T-cell (primary cell): ENCODE measurements at places on chromosomes 6 and 20. TPM values are rescaled to one million over a fixed set of nuclear protein-coding genes. Genes with fewer than 3 reads are reported as not detected.

Gene SERPINB1
- 50.7 TPM for total RNA-seq

DNA sequence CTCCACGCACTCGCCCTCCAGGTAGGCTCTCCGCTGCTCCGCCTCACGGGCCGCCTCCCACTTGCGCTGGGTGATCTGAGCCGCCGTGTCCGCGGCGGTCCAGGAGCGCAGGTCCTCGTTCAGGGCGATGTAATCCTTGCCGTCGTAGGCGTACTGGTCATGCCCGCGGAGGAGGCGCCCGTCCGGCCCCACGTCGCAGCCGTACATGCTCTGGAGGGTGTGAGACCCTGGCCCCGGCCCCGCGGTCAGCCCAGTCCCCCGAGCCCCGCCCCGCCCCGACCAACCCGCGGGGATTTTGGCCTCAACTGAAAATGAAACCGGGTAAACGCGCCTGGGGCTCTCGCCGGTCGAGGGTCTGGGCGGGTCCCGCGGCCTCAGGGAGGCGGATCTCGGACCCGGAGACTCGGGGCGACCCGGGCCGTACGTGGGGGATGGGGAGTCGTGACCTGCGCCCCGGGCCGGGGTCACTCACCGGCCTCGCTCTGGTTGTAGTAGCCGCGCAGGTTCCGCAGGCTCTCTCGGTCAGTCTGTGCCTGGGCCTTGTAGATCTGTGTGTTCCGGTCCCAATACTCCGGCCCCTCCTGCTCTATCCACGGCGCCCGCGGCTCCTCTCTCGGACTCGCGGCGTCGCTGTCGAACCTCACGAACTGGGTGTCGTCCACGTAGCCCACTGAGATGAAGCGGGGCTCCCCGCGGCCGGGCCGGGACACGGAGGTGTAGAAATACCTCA is 598 bp downstream of the HLA-B start:
- DNase-seq: no peak

Gene CCDC170
- total RNA-seq: not detected

Gene EPPIN
- total RNA-seq: not detected

DNA sequence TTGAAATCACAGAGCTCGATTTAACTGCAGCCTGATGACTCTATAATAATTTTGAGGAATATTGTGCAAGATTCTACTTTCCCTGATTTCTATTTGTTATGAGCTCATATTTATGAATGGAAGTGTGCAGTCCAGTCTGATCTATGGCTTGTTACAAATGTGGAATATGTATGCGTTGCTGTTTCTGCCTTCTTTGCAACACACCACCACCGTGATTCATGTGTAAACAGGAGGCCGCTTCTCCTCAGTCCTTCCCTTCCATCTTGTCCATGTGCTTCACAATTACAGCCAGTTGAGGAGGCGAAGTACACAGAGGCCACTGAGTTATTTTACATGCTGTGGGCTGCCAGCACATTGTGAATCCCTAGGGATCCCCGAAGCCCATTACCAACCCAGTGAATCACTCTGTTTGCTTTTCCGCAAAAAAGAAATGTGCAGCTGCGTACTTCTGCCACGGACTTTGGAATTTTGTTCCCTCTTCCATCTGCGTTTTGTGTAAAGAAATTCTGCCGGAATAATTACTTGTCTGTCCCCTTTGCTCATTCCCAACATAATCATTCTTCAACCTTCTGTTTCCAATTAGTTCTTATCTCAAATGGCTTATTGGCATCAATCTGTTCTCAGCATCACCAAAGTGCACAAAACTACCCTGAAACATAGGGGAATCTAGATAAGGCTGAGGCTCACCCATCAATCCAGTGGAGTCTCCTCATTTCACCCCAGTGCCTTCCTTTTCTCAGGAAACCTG is 551.6 kb upstream of the CITED2 start:
- no peak for DNase-seq

Gene CST2
- total RNA-seq: not detected

Gene GJE1
- total RNA-seq: not detected

DNA sequence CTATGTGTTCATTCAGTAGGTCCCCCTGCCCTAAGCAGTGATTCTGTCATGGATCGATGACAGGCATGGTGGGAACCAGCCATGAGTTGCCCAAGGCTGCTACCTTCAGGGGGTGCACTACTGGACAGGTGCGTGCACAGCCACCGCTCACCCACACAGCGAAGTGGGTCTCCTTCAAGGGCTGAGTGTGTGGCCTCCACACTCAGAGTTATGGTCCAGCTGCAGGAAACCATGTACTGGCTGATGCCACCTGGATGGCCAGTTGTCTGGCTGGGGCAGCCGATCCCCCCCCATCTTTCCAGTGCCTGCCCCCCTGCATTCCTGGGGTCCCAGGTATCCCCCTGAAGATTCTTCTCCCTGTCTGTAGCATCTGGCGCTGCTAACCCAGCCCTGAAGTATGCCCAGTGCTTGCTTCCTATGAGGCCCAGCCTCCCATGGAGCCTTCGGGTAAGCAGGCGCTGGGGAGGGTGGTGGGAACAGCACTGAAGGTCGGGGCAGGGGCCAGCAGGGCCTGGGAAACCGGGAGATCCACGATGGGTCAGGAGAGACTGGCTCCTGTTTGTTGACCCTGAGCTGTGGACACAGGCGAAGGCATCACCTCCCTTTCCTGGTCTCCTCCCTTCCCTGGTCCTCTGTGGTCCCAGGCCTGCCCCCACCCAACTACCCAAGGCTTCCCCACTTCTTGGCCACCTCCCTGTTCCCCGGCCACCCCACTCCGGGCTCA is 106.0 kb downstream of the VEGFA start:
- no peak for DNase-seq

GRCh38 chr6:14211562-14211942 is 94.0 kb downstream of the CD83 start:
- DNase-seq: peak; percentile 18

- DNase-seq: peak; percentile 80
Observed at GRCh38 chr20:38805502-38805957, at the start of gene PPP1R16B. PPP1R16B (plus strand) TSS chr20:38805697; CDS start chr20:38835926, 30,229 bp downstream.

DNA sequence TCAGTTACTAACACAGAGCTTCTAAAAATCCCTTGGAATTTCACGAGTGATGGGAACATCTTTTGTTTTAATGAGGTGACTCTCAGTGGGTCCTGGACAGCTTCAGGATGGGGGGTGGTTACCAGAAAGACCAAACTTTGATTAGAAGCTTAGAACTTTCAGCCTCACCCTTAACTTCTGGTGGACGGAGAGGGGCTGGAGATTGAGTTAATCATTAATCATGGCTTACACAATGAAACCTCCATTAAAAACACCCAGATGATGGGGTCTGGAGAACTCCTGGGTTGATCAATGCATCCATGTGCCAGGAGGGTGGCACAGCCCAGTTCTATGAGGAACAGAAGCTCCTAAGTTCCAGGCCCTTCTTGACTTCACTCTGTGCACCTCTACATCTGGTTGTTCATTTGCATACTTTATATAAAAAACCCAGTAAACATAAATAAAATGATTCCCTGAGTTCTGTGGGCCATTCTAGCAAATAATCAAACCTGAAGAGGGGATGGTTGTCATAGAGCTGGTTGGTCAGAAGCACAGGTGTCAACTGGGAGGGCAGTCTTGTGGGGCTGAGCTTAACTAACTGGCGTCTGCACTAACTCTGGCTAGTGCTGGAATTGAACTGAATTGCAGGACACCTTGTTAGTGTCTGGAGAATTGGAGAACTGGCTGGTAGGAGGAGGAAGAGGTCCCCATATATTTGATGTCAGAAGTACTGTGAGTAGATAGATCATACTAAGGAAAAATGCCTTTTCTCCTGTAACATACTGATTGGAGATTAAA is 10.3 kb downstream of the RMND1 start:
- no peak for DNase-seq

Gene PRPF6
- 59.8 TPM for total RNA-seq

DNA sequence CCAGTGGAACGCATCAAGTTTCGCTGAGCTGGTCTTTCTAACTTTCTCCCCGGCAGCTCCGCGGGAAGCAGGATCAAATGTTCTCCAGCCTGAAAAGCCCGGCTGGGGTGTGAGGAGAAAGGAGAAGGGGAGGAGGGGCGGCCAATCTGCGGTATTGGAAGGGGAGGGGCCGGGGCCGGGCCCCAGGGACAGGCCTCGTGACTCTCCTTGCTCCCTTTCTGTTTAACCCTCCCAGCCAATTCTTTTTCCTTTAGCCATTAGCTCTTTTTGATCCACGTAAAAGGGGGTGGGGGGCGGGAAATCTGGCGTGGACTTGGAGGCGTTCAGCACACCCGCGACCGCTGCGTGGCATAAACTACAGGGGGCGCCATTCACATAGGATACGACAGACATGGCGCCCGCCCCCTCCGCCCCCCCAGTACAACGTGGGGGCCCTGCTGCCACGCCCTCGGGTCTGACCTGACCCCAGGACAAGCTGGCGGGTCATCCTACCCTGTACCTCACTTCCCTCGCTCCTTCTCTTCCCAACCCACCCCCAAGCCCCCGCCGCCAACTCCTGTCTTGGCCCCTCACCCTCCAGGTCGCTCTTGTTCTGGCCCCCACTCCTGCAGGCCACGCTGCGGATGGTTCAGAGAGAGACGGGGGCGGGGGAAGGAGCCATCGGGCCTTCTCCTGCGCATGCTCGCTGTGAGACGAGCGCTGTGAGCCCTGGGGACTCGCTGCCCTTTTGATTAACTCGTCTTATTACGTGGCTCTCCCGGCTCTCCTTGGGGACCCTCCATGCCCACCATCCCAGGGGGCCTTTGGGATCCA is 7.8 kb upstream of the MDGA1 start:
- DNase-seq: peak; percentile 84

Gene GPX5
- total RNA-seq: not detected

- no peak for DNase-seq
Observed at GRCh38 chr6:33171016-33171879, 21.0 kb downstream of the COL11A2 start.

DNA sequence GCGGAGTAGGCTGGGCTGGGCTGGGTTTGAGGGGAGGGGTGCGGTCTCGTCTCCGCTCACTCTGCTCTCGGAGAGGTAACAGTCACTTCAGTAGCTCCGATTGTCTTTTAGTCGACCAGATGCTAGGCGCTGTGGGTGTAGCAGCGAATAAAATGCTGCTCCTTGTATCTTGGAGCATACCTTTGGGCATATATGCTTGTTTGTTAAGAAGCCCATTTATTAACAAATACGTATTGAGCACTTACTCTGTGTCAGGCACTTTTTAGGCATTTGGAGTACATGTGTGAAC is 545 bp downstream of the ACTR5 start:
- DNase-seq: peak; percentile 34

GRCh38 chr20:22429175-22430153 is 154.9 kb downstream of the FOXA2 start:
- DNase-seq: no peak

GRCh38 chr6:147204060-147204785 is at the start of gene STXBP5:
STXBP5 (plus strand) TSS chr6:147204417; CDS start chr6:147204533, 116 bp downstream.
- DNase-seq: peak; percentile 17

DNA sequence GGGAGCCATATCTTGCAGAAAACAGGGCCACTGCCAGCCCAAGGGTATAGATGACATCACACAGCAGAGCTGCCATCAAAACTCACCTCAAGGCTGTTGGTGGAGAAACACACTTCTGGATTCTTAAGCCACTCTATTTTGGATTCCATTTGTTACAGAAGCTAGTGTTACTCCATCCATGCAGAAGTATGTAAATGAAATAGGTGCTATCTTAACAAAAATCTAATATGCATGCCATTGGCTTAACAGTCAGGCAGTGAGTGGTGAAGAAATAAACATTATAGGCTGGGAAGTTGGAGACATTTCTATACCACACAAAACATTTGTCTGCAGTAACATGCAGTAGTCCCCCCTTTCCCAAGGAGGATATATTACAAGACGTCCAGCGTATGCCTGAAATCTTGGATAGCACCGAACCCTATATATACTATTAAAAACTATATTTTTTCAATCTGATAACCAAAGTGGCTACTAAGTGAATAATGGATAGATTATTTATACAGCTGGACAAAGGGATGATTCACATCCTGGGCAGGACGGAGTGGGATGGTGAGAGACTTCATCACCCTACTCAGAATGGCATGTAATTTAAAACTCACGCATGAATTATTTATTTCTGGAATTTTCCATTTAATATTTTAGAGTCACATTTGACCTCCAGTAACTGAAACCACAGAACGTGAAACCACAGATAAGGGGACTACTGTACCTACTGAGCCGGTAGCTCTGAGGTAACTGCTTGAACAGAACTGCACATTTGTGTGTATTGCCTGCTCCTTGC is 160.0 kb upstream of the PLN start:
- no peak for DNase-seq

Gene C6orf52
- total RNA-seq: not detected

DNA sequence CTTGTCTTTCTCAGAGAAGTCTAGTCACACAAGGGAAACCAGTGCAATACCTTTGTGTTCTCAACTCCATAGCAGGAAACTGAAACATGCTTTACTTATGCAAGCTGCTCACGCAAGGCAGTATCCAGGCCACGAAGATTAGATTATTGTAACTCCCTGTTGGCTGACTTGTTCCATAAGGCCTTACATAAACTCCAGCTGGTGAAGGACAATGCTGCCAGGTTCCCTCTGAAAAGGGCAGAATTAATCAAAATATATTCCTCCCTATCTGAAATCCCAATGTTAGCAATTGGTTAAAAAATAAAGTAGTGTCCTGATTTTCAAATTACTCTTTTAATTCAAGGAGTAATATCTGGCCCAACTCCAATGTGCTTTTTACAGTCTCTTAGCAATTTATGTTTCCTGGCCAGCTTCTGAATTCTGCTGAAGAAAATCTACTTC is 966.6 kb downstream of the HACE1 start:
- no peak for DNase-seq

- no peak for DNase-seq
Observed at GRCh38 chr6:87921034-87921433, 126.6 kb upstream of the SPACA1 start.

DNA sequence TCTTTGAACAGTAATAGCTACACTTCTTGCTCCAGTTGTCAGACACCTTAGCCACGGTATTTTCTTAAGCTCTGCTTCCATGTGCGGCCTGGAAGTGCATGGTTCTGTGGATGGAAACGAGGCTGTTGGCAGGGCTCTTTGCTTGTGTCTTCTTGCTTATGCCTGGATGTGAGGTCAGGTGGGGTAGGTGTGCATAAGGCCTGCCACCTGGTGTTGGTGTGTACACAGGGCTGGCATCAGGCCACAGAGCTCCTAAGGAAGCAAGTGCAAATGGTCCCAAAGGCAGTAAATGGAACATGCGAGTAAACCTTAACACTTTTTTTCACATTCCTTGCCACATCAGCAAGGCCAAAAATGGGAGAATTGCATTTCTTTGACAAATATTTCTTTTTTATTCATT is 158.1 kb upstream of the GMDS start:
- DNase-seq: no peak
